ENCODE measurements at places on chromosomes 6 and 20. TPM values are rescaled to one million over a fixed set of nuclear protein-coding genes. Genes with fewer than 3 reads are reported as not detected.

DNA sequence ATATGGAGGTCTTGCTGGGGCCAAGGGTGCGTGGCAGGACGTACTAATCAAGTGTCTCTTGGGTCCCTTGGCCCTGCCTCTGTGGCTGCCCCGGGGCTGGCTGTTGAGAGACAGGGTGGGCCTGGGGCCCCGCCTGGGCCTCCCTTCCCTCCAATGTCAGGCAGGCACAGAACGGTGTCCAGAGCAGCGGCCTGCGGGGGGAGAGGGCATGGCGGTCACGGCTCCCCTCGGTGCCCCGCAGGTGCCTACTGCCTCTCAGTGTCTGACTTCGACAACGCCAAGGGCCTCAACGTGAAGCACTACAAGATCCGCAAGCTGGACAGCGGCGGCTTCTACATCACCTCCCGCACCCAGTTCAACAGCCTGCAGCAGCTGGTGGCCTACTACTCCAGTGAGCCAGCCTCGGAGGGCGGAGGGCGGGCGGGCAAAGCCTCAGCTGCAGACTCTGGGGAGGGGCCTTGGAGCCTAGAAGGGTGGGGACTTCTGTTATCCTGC lies 50.0 kb downstream of the SRC start:
- no peak for DNase-seq

- no peak for DNase-seq
Measured at GRCh38 chr6:15826814-15827318, 164.0 kb upstream of the DTNBP1 start.

- DNase-seq = no peak
Measured at GRCh38 chr6:167576050-167576741, 250.5 kb upstream of the AFDN start.

SLC2A10 gene
- 7.9 TPM for total RNA-seq

PRSS35 gene
- total RNA-seq = 0.34 TPM

GRCh38 chr6:71259888-71260604 lies 28.6 kb upstream of the OGFRL1 start:
- no peak for DNase-seq

COL19A1 gene
- total RNA-seq = not detected

- no peak for DNase-seq
Measured at GRCh38 chr6:117531346-117531745, 48.9 kb downstream of the DCBLD1 start.
